ENCODE measurements at places on chromosomes 13 and 19. TPM values are rescaled to one million over a fixed set of nuclear protein-coding genes. Genes with fewer than 3 reads are reported as not detected.

Gene ZNF730
- total RNA-seq, result 10.0 TPM

Gene ZNF208
- total RNA-seq, result 34.3 TPM

Gene FAAP24
- 1.8 TPM for total RNA-seq

Gene ZSWIM9
- 6.2 TPM for total RNA-seq

Gene PROZ
- total RNA-seq, result not detected

Gene COL4A1
- total RNA-seq, result 465 TPM

Gene HSPB6
- 14.9 TPM for total RNA-seq

Gene TIMM13
- total RNA-seq, result 32.5 TPM

Gene ZNF625
- total RNA-seq, result 30.7 TPM

Gene FGF22
- total RNA-seq, result not detected

Gene IGFL1
- total RNA-seq, result not detected

Gene FBXO27
- total RNA-seq, result 9.3 TPM

Gene ZNF580
- 10.8 TPM for total RNA-seq

Gene DAND5
- total RNA-seq, result 5.2 TPM

Gene GADD45B
- 32.1 TPM for total RNA-seq

All from camera-type eye (tissue), 1 donor.